Activated CD8-positive, alpha-beta memory T cell treated with anti-CD3 and anti-CD28 coated beads, Interleukin-2, amount 50 U/mL, for 4 hours (primary cell): ENCODE measurements at places on chromosomes 2 and 18.

DNA sequence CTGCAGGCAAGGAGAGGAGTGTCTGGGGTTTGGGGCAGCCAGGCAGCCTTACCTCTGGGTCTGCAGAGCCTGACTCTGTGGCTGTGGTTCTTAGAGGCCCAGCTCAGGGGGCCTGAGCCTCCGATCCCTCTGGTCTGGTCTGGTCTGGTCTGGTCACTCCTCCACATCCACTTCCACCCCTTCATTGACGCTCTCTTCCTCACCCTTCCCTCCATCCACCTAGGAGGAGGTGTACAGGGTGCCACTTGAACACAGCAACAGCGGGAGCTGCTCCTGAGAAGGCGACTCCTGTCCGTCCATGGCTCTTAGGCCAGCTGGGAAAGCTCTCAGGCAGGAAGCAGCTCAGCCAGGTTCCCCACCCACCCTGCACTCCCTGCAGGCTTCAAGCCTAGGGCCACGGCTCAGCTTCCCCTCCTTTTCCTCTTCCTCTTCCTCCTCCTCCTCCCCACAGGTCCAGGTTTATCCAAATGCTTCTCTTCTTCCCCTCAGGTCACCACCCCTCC is 16.9 kb downstream of the GPR55 start:
- DNase-seq: peak; percentile 9

- no peak for DNase-seq
Measured at GRCh38 chr2:24456599-24457556, 34.2 kb upstream of the NCOA1 start.

GRCh38 chr2:59389240-59389639 is 1148.1 kb upstream of the FANCL start:
- DNase-seq: no peak

DNA sequence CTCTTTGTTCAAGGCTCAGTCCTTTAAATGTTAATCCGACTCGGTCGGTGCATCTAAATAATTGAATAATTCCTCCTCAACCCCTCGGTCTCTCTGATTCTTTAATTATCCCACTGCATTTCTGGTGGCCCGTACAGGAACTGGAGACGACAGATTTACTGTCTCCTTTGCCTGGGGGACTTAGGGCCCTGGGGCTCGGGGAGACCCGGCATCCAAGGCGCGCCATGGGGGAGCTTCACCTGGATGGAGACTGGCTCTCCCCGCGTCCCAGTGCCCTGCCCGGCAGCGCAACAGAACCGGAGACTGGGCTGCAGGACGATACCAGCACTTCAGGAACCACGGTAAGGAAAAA is 47.7 kb upstream of the SELENOI start:
- no peak for DNase-seq

GRCh38 chr2:230012267-230012884 is 56.3 kb downstream of the SLC16A14 start:
- no peak for DNase-seq

- no peak for DNase-seq
Measured at GRCh38 chr2:16932826-16933225, 267.2 kb upstream of the CYRIA start.

DNA sequence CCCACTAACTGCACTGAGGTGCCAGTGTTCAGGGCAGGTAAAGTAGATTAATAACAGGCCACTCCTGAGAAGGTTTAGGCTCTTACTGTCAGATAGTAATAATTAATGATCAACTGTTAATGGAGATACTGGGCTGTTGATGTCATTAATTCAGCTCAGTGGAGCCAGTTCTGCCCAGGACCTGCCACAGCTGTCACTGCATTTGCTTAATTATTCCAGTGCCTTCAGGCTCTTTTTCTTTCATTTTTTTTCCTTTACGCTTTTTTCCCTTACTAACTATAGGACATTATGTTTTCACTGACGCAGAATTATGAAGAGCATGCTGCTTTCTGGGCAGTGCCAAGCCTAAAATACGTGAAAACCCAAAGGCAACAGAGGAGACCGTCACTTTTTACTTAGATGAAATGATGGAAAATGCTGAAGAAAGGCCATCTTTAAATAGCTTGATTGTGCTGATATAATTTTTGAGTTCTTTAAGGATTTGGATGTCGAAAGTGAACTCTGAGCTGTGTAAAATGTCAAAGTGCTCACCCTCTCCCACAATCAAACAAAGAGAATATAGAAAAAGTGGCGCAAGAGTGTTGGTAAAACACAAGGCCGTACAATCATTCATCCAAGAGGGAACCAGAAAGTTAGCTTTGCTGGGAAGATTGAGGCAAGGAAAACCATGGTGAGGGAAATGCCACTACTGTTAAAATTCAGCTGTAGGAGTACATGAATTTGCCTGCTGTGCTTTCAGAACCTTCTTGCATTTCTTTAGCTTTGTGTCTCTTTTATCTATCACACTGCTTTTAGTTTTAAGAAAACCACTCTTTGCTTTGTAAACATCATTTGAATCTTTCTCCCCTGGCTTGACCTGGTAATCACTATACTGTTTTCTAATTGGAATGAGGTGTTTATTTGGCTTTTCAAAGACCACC is 192.0 kb upstream of the ZEB2 start:
- DNase-seq: no peak

DNA sequence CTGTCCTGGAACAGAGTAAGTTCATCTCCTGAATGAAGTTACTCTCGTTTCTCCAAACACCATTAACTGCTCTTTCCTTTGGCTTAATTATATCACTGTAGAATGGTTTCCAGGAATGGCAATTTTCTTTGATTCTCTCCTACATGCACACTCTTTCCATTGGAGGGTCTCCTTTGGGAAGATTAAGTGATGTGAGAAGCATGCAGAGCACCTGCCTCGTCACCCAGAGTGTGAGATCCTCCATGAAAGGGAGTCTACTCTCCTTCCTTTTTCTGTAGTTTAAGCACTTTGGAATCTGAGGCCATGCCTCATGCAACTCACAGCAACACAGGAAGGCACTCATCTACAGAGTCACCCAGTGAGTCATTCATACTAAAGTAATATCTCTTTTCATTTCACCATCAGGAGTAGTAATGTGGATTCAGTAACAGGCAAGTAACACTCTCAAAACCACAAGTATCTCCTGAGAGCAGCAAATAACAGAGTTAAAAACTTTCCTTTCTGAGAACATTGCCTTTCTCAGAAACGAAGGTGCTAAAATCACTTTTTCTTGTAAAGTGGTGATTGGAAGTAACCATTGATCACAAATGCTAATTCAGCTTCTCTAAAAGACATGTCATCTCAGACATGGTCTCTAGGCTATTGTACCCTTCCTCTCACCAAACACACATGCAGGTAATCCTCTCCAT is 52.8 kb upstream of the IL1RL1 start:
- DNase-seq: no peak

- DNase-seq: no peak
Measured at GRCh38 chr18:3180325-3180724, 39.4 kb downstream of the MYOM1 start.

DNA sequence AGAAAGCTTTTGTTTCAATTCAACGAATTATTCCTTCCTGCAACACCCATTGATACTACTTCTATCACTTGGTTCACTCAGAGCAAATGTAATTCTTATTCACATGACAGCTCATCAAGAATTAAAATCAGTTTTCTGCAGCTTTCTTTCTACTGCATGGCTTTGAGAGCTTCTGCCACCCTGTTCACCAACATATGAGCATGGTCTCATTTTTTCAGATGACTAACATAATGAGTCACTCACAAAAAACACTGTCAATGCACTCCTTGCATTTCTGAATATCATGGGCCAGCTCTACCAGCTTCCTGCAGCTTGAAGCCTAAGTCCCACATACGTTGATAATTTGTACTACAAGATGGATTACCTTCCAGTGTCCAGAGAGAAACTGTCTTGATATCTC is 342.9 kb downstream of the LRATD1 start:
- DNase-seq: no peak

DNA sequence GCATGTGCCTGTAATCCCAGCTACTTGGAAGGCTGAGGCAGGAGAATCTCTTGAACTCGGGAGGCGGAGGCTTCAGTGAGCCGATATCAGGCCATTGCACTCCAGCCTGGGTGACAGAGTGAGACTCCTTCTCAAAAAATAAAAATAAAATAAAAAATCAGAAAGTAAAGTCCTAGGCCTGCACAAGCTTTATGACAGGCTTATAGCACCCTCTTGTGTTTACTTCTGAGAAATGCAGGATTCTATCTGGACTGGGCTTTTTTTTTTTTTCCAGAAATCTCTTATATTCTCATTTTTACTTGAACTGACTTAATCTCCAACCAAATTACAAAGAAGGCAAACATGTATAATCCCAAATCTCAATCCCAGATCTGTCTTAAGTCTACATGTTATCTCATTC is 26.1 kb upstream of the REG3G start:
- DNase-seq: no peak

DNA sequence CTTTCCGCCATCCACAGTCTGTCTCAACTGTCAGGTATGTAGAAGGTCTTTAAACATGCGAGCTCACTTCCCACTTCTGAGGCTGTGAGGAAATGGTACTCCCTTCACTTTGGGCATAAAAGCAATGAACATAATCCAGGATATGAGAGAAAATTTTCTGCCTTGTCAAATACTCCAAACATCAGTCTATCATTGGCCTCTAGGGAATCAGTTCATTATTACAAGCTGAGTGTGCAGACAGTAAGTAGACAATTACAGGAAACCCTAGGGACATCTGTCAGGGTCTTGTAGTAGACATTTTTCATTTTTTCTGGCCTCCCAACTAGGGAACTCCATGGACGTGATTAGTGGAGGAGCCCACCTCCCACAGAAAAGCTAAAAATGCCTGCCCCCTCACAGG is 13.6 kb upstream of the APCDD1 start:
- no peak for DNase-seq

DNA sequence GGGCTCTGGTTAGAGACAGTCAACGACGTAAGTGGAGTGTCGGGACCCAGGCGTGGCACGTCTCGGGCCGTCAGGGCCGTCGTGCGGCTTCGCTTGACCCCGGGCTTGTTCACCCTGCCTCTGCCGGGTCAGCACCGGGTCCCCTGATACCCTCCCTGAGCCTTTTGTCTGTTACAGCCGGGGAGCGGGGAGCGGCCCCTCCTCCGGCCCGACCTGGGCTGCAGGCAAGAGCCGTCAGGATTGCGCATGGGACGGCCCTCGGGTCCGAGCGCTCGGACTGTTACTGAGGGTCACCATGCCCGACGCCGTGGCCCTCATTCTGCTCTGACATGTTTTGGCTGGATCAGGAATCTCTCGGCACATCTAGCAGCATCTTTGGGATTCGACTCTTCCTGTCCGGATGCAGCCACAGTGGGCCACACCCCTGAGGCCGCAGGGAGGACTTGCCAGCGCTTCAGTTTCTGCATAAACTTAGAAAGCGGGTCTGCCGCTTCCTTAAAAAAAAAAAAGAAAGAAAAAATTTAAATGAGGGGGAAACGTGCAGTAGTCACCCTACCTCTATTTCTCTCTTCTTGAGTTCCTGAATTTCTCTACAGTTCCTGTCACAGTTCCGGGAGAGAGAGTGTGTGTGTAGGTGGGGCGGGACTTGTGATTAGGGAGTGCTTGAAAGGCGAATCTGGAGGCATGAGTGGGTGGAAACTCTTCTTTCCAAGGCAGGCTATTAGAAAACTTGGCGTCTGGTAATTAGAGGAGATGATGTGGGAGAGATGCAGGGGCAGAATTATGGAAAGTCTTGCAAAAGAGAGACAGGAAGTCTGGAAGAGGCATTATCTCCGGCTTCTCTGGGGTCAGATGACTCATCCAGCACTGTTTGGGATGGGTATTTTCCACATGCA is 909 bp downstream of the TMEM87B start:
- DNase-seq: peak; percentile 20

- no peak for DNase-seq
Measured at GRCh38 chr2:210268281-210268680, 43.0 kb upstream of the ACADL start.

- DNase-seq: no peak
Measured at GRCh38 chr18:43060020-43060419, 55.5 kb downstream of the RIT2 start.

GRCh38 chr2:3127710-3128109 is 249.9 kb downstream of the EIPR1 start:
- no peak for DNase-seq

DNA sequence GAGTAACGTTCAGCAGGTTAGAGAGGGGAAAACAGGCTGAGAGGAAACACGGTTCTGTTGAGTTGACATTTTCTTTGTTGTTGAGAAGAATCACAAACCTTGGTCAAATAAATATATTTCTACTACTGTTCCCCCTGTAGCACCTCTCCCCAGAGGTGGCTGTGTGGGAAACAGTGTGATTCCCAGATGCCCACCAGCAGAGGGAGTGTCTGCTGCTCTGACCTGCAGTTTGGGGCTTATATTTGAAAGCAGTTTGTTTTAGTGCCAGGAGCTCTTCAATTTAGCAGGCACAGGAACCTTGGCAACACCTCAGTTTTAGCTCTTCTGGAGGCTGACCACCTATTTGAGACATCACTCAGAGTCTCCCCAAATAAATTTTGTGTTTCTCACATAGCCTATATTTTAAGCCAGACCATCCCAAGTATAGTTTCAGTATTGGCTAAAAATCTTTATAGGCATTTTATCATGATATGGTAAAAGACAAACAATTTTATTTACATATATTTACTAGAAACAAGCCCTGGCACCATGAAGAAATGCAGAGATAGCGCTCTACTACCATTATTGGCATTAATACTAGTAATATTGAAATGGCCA is 75.7 kb downstream of the PIK3C3 start:
- no peak for DNase-seq

DNA sequence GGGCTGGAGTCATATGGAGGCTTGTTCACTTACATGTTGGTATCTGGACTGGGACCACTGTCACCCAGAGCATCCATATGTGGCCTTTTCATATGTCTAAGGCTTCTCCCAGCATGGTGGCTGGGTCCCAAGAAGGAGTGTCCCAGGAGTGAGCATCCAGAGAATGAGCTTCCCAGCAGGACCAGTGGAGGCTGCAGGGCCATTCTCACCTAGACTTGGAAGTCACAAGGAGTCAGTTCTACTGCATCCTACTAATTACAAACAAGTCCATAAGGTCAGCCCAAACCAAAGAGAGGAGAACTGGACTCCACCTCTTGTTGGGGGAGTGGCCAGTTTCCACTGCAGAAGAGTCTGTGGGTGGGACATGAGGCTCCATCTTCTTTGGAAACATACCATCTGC is 5.1 kb upstream of the TEX51 start:
- no peak for DNase-seq

DNA sequence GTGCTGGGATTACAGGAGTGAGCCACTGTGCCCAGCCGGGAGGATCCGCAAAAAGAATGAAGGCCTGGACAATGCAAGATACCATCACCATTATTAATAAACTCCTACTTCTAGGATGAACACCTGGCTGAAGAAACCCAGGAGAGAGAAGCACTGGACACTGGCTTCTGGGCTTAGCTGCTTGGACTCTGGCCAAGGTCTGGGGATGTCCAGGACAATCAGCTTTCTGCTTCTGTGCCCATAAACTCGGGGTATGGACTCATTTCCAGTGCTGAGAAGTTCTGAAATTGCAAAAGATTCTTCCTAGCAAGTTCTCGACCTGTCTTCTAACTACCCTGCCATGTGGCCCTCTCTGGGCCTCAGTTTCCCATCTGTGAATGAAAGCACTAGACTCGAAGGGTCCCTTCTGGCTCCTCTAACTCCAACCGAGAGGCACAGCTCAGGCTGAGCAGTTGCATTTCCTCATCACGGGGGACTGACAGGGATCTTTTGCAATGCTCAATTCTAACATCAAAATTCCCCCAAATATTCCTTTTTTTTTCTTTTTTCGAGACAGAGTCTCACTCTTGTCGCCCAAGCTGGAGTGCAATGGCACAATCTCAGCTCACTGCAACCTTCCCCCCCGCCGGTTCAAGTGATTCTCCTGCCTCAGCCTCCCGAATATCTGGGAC is 2.4 kb upstream of the SH2D6 start:
- DNase-seq: no peak
